ENCODE measurements at places on chromosomes 6 and 20.

DNA sequence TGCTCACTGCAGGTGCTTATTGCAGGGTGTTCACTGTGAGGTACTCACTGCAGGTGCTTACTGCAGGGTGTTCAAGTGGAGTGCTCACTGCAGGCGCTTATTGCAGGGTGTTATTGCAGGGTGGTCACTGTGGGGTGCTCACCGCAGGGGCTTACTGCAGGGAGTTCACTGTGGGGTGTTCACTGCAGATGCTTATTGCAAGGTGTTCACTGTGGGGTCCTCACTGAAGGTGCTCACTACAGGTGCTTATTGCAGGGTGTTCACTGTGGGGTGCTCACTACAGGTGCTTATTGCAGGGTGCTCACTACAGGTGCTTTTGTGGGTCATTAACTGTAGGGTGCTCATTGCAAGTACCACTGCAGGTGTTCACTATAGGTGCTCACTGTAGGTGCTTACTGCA lies 20.2 kb downstream of the APMAP start:
- no peak for DNase-seq

GRCh38 chr6:82781620-82782204 lies 283.9 kb downstream of the UBE3D start:
- no peak for DNase-seq

DNA sequence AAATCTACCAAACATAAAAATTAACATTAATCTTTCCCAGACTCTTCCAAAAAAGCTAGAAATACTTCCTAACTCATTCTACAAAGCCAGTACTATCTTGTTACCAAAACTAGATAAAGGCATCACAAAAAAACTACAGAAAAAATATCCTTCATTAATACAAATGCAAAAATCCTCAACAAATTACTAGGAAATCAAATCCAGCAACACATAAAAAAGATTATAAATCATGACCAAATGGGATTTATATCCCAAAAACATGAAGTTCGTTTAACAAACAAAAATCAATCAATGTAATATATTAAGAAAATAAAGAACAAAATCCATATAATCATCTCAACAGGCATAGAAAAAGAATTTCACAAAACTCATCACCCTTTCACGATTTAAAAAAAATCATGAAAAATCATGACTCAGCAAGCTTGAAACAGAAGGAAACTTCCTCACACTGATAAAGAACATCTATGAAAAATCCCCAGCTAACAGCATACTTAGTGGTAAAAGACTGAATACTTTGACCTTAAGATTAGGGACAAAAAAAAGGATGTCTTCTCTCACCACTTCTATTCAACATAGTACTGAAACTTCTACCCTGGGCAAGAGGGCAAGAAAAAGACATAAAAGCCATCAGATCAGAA lies 43.2 kb downstream of the RANBP9 start:
- DNase-seq = no peak

DNA sequence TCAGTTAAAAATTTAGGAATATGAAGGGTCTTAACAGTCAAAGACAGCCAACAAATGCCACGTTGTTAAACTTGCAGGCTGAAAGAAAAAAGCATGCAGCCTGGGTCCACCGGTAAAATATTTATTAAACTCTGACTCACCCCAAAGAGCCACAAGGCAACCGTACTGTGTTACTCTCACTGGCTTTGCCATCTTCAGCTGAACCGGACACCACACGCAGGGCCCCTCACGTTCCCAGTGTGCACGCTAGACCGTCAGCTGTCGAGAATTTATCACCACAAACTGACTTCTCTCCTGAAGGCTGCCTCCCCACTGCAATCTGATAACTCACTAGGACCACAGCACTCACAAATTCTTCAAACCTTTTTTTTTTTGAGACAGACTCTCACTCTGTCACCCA lies 30.7 kb downstream of the HUS1B start:
- no peak for DNase-seq

- no peak for DNase-seq
These were observed 78.0 kb downstream of the VEGFA start for GRCh38 chr6:43847741-43848630.

- DNase-seq = no peak
These were observed 1.0 kb downstream of the FKBP1A start for GRCh38 chr20:1391640-1392442.

DNA sequence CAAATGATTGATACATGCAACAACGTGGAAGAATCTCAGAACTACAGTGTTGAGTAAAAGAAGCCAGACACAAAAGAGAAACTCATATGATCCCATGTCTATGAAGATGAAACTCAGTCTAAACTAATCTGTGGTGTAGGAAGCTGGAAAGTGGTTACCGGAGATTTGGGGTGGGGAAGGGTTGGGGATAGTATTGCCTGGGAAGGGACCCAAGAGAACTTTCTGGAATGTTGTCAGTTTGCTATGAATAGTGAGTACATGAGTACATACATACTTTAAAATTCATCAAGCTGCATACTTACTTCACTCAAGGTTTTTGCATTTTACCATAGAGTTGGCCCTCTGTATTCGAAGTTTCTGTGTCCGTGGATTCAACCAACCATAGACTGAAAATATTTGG lies 106.0 kb downstream of the SAMD5 start:
- DNase-seq = no peak

GRCh38 chr6:80196906-80197305 lies 90.4 kb downstream of the BCKDHB start:
- no peak for DNase-seq

- no peak for DNase-seq
These were observed 47.2 kb downstream of the RRBP1 start for GRCh38 chr20:17634661-17635331.

DNA sequence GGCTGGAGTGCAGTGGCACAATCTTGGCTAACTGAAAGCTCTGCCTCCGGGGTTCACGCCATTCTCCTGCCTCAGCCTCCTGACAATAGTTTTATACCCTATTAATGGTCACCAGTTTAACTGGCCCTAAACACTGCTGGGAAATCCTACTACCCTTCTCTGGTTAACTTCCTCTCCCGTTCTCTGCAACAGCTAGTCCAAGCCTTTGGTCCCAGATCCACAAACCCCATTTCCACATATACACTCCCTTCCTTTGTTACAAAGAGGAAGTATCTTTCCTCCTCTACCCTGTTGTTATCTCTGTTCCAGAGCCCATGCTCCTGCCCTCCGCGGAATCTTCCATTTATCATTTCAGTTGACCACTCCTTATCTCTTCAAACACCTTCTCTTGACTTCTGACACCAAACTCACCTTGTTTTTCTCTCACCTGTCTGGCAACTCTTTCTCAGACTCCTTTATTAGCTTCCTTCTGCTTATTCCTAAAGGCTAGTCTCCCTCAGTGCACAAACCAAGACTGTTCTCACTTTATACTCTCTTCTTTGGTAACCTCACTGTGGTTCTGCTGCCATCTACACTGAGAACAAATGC lies 25.0 kb upstream of the TBC1D22B start:
- DNase-seq = no peak

DNA sequence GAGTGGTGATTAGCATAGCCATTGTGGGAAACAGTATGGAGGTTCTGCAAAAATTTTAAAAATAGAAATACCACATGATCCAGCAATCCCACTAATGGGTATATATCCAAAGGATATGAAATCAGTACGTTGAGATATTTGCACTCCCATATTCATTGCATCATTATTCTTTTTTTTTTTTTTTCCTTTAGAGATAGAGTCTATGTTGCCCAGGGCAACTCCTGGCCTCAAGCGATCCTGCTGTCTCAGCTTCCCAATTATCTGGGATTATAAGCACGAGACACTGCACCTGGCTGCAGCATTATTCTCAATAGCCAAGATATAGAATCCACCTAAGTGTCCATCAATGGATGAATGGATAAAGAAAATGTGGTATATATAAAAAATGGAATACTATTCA lies 6.9 kb upstream of the MCCD1 start:
- DNase-seq = no peak

- DNase-seq = no peak
These were observed 97.5 kb downstream of the ZMYND8 start for GRCh38 chr20:47258745-47259695.

GRCh38 chr20:2468581-2469407 lies 1.8 kb downstream of the SNRPB start:
- DNase-seq = no peak

DNA sequence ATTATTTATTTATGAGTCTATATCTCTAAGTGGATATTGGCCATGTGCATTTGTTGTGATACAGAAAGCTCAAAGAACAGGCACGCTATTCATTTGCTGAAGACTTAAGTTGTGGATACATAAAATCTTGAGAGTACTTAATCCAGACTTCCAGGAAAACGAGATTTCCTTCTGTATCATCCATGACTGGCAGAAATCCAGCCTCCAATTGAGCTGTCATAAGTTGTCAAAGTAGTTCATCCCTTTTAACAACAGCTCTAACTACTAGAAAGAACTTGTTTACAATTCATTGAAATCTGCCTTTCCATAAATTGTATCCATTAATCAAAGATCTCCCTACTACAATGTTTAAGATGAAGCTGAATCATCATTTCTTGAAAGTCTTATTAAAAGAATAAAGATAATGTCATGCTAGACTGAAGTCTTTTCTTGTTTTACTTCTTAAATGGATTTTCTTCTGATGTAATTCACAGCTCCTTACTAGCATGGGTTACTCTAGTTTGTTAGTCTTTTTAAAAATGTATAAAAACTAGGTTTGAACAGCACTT lies 447.3 kb upstream of the CITED2 start:
- DNase-seq = no peak

DNA sequence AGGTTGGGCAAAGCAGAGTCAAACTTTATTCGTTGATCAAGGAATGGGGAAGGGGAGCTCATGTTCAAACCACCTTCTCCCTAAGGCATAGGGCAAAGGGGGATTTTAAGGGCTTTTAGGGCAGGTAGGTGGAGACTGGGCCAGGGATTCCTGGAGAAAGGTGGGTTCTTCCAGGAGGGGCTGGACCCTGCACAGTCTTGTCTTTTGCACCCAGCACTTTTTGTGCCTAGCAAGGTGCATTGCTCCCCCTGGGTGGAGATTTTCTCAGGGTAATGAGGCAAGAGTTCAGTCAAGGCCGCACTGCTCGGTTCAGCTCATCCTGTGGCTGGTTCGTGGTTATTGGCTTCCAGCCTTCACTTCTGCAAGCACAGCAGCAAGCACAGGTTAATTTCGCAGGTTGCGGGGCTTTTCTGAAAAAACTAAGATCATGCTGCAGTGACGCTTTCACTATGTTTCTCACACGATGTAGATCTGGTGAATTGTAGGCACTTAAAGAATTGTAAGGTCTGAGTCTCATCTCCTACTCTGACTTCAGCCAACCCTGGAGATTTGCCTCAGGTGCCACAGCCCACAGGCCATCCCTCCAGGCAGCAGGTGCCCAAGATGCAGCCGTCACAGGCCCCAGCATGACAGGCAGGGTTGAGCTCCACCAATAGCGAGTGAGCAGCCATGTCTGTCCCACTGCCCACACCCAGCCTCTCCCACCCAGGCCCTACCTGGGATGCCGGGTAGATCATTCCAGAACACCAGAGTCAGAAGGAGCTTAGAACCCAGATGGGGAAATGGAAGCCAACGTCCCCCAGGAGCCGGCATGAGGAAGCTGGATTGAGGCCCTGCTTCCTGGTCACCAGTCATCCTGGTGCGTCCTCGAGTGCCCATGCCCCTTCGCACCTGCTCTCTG lies 37.1 kb downstream of the SUN5 start:
- DNase-seq = no peak

- no peak for DNase-seq
These were observed 47.0 kb upstream of the PCSK2 start for GRCh38 chr20:17179840-17180239.

DNA sequence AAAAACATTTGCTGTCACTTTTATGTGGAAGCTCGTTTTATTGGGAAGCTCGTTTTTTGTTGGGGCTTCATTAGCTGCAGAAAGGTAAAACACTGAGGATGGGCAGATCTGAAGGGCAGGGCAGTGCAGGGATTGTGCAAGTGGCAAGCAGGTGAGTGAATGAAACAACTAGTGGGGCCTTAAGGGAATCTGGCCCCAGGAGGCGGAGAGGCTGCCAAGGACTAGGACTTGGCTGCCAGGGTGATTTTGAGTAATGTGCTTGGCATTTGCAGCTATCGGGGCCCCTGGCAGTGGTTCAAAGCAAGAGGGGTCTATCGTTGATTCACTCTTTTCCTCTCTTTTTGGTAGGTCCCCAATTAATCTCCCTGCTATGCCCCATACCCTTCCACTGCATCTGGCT lies 11.5 kb downstream of the IL22RA2 start:
- no peak for DNase-seq

DNA sequence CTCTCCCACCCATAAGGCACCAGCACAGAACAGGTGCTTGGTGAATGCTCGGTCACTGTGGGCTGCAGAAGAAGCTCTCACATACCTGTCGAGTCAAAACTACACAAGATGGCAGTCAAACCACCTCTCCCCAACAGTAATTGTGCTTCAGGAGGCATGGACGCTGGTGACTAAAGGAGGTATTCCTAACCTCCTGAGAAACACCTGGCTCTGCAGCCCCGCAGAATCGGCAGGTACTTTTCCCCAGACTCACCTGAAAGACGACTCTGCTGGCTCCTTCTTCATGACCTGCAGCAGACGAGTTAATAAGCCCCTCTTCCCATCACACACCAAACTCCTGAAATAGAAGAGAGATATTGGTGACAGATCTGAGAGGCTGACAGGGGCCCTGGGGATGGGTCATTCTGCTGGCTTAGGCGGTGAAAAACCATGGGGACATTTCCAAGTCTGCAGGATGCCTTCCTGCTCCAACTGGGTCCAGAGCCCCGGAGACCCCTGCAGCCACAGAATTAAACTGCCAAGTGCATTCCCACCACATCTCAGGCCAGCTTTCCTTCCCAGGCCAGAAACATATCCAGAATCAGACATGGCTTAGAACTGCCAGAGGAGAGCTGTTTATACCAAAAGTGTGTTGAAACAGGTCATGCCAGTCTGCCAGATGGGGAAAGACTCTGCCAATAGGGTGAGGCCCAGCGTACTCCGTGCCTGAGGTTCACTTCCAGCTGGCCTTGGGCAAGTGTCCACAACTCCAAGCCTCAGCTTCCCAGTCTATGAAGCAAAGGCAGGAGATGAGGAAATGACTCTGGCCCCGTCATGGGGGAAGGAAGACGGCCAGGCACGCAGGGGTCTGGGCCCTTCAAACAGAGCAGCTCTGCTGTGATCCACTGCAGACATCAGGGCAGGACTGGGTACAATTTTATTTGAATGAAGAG lies 53.0 kb downstream of the MYH7B start:
- no peak for DNase-seq

DNA sequence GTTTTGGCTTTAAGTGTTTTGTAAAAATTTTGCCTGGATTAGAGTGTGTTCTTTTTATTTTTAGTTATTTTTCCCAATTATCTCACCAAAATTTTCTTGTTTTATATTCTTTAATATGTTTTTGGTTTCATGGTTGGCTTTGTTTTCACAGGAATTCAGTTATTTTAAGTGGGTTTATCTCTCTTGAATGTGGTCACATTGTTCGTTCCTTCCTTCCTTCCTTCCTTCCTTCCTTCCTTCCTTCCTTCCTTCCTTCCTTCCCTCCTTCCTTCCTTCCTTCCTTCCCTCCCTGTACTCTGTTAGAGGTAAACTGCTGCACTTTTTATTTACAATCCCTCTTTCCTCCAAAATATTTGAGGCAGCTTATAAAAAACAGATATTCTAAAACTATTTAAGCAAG lies 672.9 kb upstream of the CITED2 start:
- no peak for DNase-seq

- no peak for DNase-seq
These were observed 290.4 kb upstream of the SULF2 start for GRCh38 chr20:48075591-48076174.

Data from NCI-H774 (cell line).